ENCODE measurements at places on chromosomes 7 and 10.

- no peak for DNase-seq
Measured at GRCh38 chr7:27229448-27229847, 13.2 kb upstream of the EVX1 start.

DNA sequence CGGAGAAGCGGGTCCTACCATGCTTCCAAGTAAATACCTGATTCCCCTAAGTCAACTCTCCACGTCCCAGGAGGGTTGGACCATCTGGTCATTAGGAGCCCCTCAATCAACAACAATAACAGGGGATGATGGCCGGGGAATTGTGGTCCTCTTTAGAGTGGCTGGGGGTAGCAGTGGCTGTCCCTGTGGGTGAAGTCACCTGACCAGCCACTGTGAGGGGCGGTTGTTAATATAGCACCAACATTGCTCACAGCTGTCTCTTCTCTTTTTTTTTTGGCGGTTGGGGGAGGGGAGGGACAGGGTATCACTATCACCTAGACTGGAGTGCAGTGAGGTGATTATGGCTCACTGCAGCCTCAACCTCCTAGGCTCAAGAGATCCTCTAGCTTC is 67.9 kb downstream of the SPDYE5 start:
- no peak for DNase-seq

DNA sequence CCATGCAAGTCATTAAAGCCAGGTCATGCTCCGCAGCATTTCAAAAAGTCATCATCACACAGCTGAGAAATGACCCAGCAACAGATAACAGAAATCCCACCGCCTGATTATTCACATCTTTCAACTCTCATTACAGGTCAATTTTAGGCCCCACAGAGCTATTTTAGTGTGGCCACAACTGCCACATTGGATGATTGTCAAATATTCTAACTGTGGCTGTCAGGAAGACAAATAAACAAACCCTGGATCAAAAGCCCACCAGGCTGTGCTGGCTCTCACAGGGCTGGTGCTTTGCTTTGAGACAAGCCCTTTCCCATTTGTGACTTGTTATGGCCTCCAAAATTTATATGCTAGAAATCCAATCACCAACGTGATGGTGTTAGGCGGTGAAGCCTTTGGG is 117.6 kb upstream of the CDC14C start:
- no peak for DNase-seq

DNA sequence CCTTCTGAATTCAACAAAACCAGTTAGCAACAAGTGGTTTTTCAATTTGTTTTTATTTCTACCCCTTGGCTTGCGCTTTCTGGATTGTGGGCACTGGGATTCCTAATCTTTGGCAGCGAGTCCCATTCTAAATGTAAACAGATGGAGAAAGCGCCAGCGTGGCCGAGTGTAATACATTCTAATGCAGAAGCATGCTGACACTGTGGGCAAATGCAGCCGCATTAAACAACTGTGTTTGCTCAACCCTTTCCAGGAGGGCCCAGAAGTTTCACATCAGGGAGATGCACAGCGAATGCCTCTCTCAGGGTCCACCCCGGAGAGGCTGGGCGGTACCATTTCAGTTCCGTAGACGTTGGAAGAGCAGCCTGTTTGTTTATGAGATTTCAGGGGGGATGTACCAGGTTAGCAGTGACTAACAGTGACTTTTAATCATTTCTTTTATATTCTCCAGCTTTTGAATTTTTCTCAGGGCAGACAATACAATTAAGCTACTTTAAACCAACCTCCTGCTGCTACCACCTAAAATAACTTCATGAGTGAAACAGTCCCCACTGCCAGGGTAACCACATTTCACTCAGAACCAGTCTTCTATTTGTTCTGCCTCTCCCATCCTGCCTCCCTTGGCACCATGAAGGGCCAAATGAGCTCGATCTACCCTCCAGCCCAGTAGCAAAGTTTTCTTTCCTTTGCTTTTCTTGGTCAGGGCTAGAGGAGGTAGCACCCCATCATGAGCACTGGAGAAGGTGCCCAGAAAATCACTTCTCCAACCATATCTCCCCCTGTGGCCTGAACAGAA is 164.2 kb upstream of the ITGB1 start:
- peak; percentile 88 for DNase-seq

- no peak for DNase-seq
Measured at GRCh38 chr7:134632052-134632451, 14.6 kb upstream of the BPGM start.

- peak; percentile 77 for DNase-seq
Measured at GRCh38 chr10:90148116-90148855, 446.9 kb downstream of the KIF20B start.

DNA sequence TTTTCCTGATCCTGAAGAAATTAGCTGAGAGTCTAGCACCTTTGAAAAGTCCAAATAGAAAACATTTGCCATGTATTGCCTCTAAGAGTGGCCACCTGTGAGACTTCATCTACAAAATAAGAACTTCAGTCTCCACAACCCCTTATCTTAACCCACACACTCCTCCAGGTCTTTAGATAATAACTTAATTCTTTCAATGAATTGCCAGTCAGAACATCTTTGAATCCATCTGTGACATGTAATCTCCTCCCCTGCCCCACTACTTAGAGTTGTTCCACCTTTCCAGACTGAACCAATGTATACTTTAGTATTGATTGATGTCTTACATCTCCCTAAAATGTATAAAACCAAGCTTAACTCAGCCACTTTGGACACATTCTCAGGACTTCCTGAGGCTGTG is 84.4 kb upstream of the FAM171A1 start:
- no peak for DNase-seq

DNA sequence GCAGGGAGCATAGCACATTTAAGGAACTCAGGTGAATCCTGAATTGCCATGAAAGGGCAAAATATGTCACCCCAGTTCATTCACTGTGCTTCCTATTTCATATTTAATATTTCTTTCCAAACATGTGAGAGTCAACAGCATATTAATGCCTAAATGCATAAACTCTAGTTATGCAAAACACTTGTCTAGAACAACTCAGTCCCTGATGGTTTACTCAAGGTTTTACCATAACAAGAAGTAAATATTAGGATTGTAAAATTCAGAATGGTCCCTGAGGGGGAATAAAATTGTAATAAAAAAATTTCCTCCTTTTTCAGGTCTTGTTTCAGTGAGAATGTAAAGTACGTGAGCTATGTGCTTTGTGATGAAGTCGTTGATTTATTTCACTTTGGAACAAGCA is 51.7 kb upstream of the SEPHS1 start:
- no peak for DNase-seq

DNA sequence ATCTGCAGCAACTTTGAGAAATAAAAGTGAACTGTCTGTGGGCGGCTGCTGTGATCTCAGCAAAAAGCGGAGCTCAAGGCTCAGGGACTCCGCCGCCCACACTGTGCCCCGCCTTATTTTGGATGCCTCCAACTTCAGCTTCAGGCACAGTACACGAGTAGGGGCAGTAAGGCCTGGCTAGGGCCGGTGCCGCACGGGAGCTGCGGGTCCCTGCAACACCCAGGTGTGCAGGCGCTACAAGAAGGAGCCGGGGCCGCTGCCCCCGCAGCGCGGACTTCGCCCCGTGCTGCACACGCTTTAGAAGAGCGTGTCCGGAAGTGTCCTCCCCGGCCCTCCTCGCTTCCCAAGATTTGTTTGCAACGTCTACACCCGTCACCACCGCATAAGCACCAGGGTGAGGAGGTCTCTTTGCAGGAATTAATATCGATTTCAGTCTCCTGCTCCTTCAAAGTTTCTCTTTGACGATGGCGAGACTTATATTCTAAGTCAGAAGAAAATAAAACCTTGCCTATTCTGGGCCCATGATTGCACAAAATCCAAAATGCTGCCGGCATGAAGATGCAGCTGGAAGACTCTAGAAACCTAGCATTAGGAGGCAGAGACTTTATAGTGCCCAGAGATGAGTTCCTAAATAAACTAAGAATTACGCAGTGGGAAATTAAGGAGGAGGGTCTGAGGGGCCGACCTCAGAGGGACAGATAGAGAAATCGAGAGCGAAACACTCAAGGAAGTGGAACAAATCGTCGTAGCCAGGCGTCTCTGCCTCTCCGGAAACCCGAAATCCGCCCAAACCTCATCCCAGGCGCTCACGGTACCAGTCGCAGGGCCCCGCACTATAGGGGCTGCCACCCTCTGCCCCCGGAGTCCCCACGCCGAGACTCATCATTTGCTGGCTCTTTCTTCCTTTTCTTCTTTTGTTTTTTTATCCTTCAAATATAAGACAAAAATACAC is 6.4 kb downstream of the VAX1 start:
- DNase-seq: no peak

GRCh38 chr10:50501924-50502452 is 121.8 kb downstream of the SGMS1 start:
- DNase-seq: no peak

DNA sequence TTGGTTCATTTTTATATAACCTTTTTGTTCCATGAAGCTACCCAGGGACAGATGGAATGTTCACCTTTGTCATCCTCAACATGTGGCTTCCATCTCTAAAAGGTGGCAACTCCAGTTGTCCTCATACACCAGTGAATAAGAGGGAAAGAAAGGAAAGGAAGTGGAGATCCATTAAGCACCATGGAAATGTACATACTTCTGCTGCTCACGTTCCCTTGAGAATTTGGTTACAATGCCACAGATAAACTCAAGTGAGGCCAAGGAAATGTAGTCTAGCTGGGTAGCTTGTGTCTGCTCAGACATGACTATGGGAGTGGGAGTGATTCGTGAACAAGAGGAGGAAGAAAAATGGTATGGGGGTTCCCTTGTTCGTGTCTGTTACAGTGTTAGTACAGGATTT is 237.1 kb upstream of the FAM3C start:
- DNase-seq: no peak

DNA sequence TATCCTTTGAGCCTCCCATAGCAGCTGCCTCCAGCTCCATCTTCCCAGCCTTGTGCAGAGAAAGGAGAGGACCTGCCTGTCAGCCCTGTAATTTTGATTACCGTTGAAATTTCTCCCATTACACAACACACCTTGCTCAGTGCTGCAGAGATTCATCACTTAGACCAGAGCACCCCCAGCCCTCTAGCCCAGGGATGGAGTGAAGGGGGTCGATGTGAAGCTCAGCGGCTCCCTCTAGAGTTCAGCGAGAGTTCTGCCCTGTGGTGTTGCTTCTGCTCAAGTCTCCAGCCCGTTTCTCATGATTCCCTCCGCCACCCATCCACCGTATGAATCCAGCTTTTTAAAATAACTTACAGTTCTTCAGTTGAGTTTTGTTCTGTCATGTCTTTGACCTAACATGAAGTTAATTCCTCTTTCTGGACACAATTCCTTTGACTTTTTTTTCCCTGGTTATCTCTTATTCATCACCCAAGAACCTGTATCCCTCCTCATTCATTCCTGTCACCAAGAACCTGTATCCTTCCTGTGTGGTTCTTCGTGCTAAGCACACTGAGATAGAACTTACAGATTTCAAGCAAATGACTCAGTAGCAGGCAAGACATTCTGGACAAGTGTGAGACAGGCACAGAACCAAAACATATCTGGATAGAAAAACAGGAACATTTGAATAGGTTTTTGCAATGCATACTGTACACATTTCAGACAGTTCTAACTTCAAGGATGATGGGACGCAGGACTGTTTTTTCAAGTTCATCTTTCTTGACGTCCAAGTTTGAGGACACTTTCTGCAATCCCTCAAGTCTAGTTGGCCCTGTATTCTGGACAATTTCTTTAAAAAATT is 35.0 kb upstream of the ZNF32 start:
- DNase-seq: peak; percentile 11

DNA sequence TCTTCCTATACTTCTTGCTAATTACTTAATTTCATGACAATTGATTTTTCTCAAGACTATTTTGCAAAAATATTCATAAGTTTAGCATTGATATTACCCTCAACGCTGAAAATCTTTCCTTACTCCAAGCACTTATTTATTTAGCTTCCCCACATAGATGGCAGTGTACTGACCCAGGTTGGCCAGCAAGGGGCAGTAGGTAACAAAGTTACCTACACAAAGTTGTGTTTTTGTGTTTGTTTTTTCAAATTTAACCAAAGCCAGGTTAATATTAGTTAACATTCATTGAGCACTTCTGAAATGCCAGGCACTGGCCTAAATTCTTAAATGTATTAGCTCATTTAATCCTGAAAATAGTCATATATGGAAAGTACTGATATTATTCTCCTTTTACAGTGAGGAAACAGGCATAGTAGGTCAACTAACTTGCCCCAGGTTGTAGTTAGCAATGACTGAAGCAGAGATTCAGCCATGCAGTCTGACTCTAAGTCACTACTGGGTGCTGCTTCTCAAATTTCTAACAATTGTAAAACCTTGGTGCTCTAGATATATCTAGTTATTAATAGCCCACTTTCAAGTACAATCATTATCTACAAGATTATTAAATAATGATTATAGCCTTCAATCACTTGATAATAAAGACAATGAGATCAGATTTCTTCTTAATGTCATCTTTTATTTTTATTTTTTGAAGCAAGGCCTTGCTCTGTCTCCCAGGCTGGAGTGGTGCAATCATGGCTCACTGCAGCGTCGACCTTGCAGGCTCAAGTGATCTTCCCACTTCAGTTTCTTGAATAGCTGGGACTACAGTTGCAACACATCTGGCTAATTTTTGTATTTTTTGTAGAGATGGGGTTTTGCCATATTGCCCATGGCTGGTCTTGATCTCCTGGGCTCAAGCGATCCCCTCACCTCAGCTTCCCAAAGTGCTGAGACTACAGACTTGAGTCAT is 5.8 kb upstream of the GGCT start:
- DNase-seq: peak; percentile 55

DNA sequence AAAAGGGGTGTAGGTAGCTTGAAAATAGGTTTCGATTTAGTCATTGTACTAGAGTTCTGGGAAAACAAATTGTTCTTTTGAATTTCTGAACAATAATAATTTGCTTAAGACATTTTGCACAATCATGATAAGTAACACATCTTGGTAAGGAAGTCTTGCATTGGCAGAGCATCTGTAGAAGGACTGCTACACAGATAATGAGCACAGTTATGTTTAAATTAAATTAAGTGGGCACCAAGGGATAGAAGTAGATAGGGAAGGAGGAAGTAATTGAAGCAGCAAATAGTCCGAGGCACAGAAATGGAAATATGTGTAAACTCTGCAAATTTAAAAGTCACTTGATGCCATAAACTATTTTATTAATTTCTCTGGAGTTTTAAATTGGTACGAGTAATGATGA is 122.4 kb downstream of the CHN2 start:
- DNase-seq: no peak

GRCh38 chr7:29362380-29362779 is 167.8 kb downstream of the CHN2 start:
- no peak for DNase-seq

GRCh38 chr7:157054927-157055326 is 44.5 kb upstream of the MNX1 start:
- no peak for DNase-seq

DNA sequence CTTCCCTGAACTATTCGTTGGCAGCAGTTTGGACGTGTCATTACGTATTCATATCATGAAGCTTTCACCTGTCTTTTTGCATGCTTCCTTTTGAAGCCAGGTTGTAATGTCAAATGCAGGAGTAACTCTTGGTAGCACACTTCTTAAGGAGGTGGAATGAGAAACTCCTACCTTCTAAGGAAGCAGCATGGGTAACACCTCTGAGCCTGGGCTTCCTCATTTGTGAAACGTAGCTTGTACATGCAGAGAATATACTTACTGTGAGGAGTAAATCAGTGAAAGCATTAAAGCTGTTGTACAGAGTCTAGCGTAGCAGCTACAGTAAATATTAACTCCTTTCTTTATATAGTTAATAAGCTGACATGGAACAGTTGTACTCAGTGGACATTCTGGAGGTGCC is 21.1 kb downstream of the CUL1 start:
- DNase-seq: no peak

- DNase-seq: no peak
Measured at GRCh38 chr10:45558425-45558824, 114.1 kb downstream of the ZFAND4 start.

Data from iris pigment epithelial cell (primary cell).